ENCODE measurements at places on chromosomes 11 and 22.

DNA sequence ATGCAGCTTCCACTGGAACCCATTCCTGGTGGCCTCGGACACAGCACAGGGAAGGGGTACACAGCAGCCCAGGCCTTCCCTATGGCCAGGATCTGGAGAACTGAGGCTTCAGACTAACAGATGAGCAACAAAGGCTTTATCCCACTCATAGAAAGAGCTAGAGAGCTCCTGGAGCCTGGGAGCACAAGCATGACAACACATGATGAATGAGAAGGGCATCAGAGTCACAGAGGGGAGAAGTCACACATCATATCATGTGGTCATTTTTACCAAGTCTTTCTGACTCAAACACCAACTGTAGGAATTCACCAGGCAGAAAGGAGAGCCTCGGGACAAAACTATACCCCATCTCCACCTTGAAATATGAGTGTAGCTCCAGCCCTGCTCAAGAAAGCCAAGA, 43.2 kb downstream of the NRXN2 start:
- no peak for DNase-seq

DNA sequence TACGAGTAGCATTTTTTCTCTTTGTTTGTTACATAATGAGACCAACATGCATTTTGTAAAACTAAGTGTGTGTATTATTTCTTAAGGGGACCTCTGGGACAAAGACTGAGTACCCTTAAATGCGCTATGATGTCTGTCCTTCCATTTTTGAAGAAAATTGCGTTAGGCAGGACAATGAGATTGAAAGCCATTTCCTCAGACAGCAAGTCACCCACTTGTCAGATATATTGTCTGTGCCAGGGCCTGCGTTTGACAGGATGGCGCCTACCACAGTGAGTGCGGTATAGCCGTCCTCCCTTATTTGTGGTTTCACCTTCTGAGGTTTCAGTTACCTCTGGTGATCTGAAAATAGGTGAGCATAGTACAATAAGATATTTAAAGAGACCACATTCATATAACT, 2.2 kb downstream of the AP2A2 start:
- no peak for DNase-seq

- no peak for DNase-seq
Measured at GRCh38 chr22:36298118-36298517, 45.2 kb downstream of the APOL1 start.

DNA sequence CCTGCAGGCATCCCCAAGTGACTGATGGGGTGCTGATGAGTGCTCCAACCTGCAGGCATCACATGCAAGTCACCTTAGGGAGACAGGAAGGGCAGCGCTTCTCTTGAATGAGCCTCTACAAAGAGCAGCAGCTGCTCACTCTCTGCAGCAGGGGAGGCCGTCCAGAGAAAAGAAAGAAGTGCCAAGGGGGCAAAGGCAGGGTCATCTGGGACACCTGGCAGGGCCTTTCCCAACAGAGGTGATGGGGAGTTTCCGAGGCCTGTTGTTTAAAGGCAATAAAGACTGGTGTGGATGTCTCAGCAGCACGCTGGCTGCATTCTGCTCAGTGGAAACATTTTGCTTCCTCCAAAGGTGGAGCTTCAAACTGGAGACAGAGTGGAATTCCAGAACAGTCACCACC, 113.7 kb downstream of the ETS1 start:
- no peak for DNase-seq

DNA sequence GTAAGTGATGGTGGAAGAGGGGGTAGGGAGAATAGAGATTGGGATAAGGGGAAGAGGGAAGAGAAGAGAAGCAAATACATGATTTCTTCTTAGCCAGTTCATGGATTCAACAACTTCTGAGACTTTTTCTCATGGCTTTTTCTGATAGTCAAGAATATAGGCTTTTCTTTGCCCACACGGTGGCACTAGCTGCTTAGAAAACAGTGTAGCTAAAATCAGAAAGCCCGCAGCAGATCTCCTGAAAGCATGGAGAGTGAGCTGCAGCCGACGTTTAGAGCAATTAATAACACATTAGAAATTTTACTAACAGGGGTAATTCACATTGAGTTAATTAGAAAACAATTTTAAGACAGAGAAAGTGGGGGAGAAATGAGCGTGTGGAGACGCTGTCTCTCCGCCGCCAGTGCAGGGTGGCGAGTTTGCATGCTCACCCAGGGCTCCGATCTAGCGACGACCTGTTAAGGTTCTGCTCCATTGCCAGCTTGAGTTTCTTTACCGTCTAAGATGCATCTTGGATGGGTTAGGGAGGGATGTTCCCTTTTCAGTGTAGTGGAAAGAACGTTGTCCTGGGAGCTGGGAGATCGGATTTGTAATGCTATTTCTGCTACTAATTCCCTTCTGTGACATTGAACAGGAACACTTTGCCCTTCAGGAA, 3.3 kb upstream of the RAG1 start:
- peak; percentile 4 for DNase-seq

- DNase-seq = no peak
Measured at GRCh38 chr11:36009473-36009872, 65.6 kb downstream of the LDLRAD3 start.

DNA sequence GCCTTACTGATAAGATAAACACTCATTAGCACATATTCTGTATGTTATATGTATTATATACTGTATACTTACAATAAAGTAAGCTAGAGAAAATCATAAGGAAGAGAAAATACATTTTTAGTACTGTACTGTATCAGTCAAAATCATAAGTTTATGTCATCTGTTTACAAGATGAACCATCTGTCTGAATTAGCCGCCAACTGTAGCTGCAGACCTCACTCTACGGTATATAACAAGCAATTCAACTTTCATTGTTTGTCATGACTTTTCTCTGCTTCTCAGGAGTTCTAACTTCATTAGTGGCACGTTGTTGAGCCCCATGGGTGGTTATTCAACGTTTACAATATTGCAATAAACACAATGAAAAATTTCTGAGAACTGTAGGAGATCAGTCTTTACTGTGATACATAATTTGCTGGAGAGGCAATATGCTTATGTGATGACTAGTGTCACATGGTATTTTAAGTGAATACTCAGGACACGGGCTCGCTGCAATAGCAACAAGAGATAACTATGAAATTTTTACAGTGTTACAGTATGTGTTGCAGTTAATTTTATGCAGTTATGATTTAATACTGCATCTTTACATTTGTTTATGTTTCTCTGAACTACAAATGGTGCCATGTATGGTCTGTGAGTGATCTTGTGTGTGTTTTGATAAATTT, 132.2 kb upstream of the CTSC start:
- DNase-seq = no peak

GRCh38 chr11:14500181-14500651, 605 bp upstream of the COPB1 start:
- DNase-seq = peak; percentile 15

GRCh38 chr11:13315517-13316432, 38.2 kb downstream of the BMAL1 start:
- DNase-seq = no peak

DNA sequence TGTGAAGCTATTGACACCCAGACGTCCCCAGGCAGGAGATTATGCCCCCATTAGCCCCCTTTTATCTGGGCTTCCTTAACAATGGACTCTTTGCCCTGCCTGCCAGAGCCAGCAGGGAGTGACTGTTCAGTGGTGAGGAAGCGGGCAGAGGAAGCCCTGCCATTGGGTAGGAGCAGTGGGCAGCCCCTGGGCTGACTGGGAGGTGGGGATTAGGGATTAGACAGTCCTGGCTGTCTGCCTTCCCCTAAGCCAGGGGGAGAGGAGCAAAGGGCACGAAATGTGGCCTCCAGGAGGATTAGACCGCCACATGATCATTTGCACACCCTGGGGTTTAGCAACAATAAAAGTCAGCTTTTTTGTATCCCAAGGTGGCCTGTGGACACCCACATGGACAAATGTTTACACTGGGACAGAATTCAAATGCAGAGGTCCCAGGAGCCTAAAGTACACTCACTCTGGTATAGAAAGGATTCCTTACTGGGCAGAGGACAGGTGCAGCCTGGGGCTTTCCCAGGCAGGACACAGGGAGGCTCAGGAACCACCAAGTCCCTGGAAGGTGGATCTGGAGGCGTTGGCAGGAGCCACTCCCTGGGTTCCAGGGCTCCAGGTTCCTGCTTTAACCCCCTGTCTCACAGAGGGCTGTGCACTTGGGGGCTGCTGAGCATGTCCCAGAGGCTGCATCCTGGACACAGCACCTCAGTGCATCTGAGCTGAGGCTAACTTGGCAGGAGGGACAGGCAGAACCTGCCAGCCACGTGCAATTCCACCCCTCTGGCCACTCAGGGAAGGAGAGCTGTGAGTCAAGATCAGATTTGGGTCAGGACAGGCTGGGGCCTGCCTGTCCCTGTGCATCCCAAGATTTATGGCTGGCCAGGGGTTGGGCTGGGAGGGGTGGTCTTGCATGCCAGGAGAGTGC, 2.1 kb downstream of the PNPLA3 start:
- no peak for DNase-seq

DNA sequence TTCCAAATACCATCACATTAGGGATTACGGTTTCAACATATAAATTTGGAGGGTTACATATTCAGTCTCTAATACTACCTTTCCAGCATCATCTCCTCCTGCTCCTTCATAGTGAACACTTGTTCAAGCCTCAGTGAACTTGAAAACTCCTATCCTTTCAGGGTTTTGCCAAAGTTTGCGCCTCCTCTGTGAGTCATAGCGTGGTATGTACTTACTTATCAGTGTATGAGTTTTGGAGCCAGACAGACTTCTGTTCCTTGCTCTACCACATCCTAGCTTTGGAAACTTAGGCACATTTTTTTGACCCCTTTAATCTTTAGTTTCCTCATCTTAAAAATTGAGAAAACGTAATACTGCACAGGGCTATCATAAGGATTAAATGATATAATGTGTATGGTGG, 160.1 kb upstream of the ZC3H12C start:
- DNase-seq = no peak

DNA sequence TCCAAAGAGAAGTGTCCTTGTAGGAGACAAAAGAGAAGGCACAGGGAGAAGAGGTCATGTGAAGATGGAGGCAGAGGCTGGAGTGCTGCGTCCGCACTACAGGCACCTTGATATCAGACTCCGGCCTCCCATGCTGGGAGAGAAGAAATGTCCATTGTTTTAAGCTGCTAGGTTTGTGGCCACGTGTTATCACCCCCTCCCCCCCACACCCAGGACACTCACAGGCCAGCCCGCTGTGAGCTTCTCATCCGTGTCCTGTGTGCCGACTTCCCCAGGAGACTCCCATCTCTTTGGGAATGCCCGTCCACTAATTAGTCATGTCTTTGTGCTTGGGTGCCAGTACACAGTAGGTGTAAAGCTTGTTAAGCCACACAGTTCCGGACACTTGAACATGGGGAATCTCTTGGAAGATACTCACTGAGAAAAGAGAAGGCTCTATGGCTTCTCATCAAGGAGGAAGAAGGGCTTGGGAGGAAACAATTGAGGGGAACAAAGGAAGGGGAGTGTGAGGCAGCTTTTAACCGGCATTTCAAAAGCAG, 1234.7 kb downstream of the TBC1D22A start:
- DNase-seq = no peak

DNA sequence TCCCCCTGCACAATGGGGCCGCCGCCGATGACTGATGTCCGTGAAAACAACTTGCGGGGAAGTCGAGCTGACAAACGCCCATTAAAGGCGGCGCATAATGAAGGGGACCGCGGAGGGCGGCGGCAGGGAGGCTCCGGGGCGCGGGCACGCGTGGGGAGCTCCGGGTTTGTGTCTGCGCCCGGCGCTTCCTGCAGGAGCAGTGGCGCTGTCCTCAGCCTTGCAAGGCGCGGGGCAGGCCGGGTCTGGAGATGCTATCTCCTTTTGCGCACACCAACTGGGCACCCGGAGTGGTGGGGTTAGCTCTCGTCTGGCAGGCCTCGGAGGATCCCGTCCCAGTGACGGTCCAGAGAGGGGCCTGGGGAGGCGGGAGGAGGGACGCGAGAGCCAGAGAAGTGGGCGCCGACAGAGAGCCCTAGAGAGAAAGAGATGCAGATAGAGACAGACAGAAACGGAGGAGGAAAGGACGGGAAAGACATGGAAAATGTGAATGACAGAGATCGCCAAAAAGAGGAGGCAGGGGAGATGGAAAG, 390 bp upstream of the FGF3 start:
- no peak for DNase-seq

DNA sequence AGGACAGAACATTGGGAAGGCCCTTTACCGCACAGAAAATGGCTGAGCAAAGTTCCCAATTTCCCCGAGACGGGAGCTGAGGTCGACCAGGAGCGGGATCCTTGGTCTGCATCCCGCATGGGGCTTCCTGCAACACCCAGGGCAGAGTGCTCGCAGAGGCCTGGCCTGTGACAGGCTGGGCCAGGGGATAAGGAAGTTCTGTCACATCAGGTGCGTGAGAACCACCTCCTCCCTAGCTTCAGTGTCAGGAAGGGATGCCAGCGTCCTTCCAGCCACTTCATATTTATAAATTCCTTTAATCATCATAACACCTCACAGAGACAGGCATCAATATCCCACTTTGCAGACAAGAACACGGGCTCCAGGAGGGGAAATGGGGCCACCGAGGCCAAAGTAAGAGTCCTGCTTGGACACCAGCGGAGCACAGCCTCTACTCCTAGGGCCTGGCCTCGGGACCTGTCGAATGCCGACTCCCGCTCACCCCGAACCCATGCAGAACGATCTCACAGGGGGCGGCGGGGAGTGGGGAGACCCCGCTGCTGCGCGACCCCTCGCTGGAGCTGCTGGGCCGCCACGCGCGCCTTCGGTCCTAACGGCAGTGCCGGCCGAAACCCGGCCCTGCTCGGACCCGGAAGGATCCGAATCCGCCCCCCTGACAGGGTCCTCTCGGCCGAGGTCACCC, 532 bp downstream of the BET1L start:
- DNase-seq = peak; percentile 15

DNA sequence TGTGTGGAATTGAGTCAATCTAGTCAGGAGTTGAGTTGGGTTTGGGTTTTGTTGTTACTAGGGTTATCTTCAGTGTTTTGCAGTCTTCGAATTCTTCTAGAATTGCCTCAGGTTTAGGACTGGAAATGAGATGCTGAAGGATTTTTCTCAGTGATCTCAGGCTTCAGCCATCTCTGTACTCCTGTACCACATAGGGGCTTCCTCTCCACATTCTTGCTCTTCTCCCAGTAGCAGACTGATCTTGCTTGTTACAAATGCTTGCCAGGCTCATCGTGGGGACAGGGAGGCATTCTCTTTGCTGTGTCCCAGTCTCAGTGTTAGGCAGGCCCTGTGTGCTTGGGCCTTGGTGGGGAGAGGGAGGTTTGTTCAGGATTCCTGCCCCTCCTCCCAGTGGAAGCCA, 96.1 kb downstream of the LRRC32 start:
- DNase-seq = no peak

- no peak for DNase-seq
Measured at GRCh38 chr11:61828629-61829407, 718 bp downstream of the FADS2 start.

DNA sequence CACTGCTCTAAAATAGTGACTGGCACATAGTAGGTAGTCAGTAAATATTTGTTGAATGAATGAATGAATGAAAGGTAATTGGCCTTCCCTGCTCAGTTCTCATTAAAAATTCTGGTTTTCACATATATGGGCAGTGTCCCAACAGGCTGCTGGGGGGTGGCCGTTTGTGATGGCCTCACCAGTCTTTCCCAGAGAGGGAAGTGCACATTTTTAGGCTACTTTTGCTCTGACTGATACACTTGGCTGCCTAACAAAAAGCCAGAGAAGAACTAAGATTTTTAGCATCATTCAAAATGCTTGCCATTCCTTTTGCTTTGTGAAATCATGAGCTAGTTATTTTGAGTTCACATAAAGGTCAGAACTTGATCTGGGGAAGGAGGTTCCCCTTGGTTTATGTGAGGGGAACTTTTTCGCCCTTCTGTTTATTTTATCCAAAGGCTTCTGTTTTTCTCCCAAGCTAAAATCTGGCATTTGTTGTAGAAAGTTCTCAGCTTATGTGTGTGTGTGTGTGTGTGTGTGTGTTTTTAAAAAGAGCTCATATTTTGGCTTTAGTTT, 83.1 kb downstream of the PTPRJ start:
- no peak for DNase-seq

GRCh38 chr22:46078241-46079092, 71.9 kb upstream of the PPARA start:
- DNase-seq = no peak

All from stimulated activated CD4-positive, alpha-beta T cell treated with anti-CD3 and anti-CD28 coated beads, Interleukin-1b, Interleukin-23, amount 100 ng/mL, for 4 hours (primary cell).